Left kidney (tissue), 8 donors: ENCODE measurements at places on chromosomes 7 and 10. TPM values are rescaled to one million over a fixed set of nuclear protein-coding genes. Genes with fewer than 3 reads are reported as not detected.

DNA sequence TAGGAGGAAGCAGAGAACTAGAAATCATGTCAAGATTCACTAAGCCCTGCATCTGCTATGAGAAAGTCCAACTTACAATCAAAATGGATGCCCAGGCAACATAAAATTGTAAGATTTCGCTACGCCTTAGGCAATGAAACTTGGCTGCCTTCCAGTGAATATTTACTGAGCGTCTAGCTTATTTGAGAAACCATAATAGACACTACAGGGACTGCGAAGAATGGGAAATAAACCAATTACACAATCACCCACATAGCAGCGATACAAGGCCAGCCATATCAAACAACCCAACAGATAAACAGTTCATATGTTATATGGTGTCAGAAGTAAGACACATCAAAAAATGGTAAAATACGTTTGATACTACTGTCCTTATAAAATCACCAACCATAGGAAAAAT, 545.0 kb upstream of the C7orf33 start:
- no peak for DNase-seq

- no peak for DNase-seq
These were observed 42.1 kb downstream of the MGMT start for GRCh38 chr10:129509155-129509554.

- DNase-seq = no peak
These were observed 23.0 kb upstream of the SVIL start for GRCh38 chr10:29657719-29658274.

- no peak for DNase-seq
These were observed 57.0 kb downstream of the SEC61G start for GRCh38 chr7:54701982-54702381.

GRCh38 chr10:71081229-71081560, 131.2 kb upstream of the UNC5B start:
- no peak for DNase-seq

GRCh38 chr10:128608791-128609190, 482.6 kb upstream of the MKI67 start:
- DNase-seq = no peak

DNA sequence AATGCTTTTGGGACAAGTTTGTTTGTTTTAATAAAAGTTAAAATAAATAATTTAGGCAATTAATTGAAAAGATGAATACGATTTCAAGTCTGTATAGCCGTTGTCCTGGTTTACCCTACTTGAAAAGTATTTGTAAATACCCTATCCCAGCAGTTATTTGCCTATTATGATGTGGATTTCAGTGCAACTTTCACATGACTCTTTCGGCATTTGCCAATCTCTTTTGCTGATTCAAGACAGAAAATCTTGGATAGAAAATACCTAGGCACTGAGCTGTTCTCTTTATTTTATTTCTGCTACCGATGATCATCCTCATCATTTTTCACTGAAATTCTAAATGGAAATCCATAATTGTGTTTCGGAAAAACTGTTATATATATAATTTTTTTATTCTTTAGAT, 125.9 kb upstream of the FZD8 start:
- no peak for DNase-seq

DNA sequence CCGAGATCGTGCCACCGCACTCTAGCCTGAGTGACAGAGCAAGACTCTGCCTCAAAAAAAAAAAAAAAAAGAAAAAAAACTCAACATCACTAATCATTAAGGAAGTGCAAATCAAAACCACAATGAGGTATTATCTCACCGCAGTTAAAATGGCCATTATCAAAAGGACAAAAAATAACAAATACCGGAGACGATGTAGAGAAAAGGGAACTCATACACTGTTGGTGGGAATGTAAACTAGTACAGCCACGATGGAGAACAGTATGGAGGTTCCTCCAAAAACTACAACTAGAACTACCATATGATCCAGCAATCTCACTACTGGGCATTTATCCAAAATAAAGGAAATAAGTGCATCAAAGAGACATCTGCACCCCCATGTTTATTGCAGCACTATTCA, 24.3 kb downstream of the GRK5 start:
- no peak for DNase-seq

DNA sequence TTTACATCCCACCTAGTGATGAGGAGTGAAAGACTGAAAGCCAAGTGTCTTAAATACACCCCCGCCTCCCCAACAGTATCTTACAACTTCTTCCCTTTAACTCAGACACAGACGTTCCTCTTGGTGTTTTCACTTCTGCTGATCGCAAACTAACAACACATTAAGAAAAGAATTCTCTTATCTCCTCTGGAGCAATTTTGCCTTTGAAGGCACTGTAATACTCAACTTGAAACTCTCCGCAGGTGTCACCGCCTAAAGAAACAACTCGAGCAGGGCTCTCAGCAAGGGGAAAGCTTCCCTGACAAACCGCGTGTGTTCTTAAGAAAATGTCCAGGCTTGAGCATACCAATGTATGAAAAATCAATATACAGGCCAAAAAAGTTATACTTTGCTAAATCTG, 452 bp downstream of the SEMA3C start:
- no peak for DNase-seq

GRCh38 chr7:101162551-101163278, 2.7 kb downstream of the VGF start:
- no peak for DNase-seq

DNA sequence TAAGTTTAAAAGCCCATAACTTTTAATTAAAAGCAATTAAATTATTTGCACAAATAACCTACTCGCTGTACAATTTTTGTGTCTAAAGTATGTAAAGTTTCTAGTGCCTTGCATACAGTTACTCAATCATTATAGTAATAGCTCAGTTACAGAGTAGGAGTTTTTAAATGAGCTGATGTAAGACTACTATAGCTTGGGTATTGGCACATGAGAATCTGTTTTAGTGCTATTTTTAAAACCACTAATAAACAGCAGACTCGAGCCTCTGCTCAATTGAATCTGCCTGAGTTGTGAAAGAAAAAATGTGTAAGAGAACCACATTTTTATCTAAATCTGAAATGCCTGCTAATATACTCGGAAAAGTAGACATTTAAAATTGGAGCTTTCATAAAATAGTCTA, 31.1 kb downstream of the CTNNA3 start:
- DNase-seq = no peak

DNA sequence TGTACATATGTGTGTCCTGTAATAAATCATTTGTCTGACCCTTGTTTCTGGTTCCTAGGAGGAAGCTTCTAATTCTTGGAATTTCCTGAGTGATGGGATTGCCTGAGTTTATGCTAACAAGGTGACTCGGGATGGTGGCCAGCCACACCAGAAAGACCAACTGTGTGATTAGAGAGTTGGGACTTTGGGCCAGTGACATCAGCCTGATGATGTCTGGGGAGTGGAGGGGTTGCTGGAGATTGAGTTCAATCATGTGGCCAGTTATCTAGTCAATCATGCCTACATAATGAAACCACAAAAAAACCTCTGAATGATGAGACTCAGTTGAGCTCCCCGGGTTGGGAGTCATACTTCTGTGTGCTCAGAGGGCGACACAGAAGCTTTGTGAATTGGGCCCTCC, 23.5 kb upstream of the CARD11 start:
- no peak for DNase-seq

DNA sequence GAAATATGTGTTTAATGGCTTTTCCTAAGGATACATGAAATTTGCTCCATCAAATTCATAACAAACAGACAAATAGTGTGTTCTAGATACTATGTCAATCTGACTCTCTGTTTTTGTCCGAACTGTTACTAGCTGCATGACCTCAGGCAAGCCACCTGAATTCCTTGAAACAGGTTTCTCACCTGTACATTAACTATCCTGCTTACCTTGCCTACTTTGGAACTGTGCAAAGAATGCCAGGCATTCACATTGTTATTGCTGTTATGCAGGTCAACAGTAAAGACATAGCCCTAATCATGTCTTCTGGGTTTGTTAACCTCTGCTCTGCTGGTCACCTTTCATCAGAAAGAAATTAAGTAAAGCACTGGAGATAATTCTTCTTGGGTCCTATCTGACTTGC, 1283.9 kb upstream of the CELF2 start:
- peak; percentile 10 for DNase-seq

DNA sequence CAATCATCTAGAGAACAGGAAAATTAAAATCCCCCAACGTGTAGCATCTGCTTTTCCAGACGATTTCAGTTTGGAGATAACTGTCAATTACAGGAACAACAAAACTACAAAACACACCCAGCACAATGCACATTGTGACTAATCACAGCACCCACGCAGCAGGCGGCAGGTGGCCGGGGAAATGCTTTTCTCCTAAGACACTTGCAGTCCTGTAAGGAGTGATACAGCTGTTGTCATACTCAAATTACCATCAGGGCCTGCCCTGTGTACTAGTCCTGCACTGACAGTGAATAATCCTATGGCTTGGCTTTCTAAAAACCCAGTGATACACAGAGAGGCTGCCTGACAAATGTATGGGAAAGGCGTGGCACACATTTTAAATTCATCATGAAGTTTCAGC, 37.8 kb downstream of the COBL start:
- no peak for DNase-seq

DNA sequence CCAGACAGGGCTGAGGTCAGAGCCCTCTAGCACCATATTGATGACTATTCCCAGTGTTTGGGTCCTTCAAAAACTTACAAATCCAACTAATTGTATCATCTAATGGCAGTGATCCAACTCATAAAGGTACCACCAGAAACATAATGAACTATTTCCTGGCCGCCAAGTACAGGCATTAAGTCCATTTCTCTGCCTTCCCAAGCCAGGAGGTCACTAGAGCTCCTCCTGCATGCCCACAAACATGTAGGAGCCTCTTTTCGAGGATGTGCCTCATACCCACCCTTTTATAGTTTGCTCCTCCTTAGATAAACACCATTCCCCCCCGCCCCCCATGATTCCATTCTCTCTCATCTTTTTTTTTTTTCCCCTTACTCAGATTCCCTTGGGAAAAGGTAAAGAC, 91.3 kb downstream of the CHN2 start:
- no peak for DNase-seq

DNA sequence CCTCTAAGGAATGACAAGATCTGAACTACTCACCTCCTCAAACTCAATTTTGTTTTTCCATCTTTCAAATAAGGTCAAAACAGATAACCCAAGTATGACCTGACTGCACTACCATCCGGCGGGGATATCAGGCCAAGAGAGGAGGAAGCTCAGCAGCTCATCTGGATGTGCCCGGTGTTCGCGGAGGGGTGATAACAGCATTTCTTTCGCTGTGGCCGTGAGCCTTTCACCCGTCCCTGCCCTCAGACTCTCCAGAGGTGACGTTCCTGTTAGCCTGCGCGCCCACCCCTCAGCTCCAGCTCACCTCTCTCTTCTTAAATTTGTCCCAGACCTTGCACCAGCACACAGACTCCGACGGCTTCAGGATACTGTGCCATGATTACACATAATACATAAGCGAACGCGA, 526 bp downstream of the ZNF248 start:
- peak; percentile 19 for DNase-seq

DNA sequence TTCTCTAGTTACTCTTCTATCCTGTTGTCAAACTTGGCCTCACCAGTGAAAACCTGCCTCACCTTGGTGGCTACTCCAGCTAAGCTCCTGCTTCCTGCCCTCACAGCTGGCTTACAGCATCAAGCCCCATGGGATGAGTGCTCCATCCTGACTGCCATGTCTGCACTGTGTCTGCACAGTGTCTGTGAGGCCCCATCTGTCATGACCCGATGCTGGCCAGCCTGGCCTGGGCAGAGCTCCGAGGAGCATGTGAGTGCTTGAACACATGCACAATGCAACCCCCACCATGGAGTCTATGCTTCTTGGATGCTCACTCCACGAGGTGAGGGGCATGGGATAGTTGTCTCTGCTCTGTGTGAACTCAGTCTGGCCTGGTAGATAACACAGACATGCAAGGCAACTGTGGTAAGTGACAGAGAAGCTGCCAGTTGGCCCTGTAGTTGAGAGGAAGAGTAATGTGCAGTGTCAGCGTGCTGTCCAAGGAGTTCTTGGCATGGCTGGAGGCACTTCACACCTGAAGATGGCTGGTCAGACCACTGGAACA, 207.1 kb upstream of the ZNF32 start:
- DNase-seq = no peak

DNA sequence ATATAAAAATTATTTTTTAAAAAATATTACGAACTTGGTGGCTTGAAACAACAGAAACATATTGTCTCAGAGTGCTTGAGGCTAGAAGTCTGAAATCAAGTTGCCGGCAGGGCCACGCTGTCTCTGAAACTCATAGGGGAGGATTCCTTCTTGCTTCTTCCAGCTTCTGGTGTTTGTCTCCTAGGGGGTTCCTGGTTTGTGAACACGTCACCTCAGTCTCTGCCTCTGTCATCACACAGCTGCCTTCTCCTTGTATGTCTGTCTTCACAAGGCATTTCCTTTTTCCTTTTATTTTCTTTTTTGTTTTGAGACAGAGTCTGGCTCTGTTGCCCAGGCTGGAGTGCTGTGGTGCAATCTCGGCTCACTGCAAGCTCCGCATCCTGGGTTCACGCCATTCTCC, 12.7 kb upstream of the SNX8 start:
- no peak for DNase-seq

DNA sequence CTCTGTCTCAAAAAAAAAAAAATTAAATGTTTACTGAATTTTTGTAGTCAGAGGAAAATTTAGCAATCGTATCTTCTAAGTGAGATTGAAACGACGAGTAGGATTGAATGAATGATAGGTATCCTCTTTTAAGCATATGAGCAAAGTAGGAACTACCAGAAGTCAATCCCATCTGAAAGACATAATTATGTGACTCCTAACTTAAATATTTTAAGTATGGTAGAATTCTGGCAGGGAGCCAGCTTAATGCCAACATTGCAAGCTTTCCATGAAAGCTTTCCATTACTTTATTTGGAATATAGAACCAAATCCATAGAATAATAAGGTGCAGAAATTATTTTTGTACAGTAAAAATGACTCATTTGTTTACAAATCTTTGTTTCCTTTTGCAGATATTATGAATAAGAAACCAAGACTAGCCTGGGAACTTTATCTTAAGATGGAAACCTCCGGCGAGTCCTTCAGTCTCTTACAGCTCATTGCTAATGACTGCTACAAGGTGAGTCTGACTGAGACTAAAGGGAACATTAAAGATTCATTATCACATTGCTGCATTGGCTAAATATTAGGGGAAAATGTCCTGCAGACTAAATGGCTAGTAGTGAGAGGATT, 50.2 kb upstream of the UBN2 start:
- DNase-seq = no peak

- no peak for DNase-seq
These were observed 15.0 kb upstream of the INSIG1 start for GRCh38 chr7:155282671-155283070.

- DNase-seq = peak; percentile 63
These were observed 163.4 kb downstream of the RAPGEF5 start for GRCh38 chr7:22193450-22193983.

GRCh38 chr7:116781584-116781983, 80.8 kb upstream of the CAPZA2 start:
- no peak for DNase-seq

Gene RAPGEF5
- 37.6 TPM for polyA plus RNA-seq

Gene VAX1
- not detected for polyA plus RNA-seq

Gene AGBL3
- polyA plus RNA-seq = 17.1 TPM

Gene GFRA1
- polyA plus RNA-seq = 29.8 TPM

Gene CDC14C
- 0.08 TPM for polyA plus RNA-seq

Gene PNLIP
- not detected for polyA plus RNA-seq

Gene NACAD
- 8.6 TPM for polyA plus RNA-seq

Gene CCL24
- polyA plus RNA-seq = not detected

Gene RPEL1
- polyA plus RNA-seq = 0.18 TPM

Gene TRIM50
- 0.32 TPM for polyA plus RNA-seq

Gene GJD4
- polyA plus RNA-seq = 0.13 TPM

Gene PRSS2
- polyA plus RNA-seq = not detected

Gene OPN4
- polyA plus RNA-seq = not detected
